ENCODE measurements at places on chromosomes 2 and 18.

DNA sequence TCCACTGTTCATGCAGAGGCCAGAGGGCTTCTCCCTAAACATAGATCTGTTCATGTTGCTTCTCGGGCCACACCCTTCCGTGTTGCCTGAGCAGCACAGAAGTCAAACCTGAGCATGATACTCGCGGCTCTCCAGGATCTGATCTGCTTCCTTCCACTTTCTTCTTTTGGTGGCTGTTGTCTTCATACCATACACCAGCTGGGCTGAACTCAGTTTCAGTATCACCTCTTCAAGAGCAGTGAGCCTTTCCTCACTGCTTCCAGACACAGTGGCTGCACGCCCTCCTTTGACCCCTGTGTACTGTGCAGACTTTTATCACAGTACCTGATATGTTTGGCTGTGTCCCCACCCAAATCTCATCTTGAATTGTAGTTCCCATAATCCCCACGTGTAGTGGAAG is 348.9 kb downstream of the NBAS start:
- no peak for DNase-seq

GRCh38 chr2:119085613-119086012 is 72.9 kb downstream of the C1QL2 start:
- DNase-seq, result no peak

DNA sequence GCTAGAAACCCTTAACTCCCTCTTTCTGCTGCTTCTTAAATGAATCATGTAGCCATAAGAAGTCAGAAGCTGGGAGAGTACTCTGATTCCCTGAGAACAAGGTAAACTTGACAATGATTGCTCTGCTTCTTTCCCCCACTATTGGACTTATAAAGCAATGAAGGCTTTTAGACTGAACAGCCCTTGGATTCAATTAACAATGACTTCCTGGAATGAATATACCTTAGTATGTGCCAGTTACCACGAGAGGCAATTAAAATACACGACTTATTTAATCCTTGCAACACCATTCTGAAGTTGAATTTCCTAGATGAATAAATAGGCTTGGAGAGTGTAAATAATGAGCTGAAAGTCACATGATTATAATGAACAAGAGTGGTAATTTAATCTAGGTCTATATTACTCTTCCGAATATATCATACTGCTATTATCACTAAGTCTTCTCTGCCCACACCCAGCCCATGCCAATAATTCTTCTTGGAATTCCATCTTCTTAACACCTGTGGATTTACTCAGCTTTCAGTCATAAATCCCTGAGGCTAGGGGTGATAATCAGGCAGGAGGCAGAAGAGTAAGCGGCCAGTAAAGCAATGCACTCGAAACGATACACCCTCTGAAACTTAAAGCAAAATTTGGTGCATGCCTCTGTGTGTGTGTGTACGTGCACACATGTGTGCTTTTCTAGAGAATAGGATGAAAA is 170.2 kb downstream of the ATAD2B start:
- DNase-seq, result no peak

DNA sequence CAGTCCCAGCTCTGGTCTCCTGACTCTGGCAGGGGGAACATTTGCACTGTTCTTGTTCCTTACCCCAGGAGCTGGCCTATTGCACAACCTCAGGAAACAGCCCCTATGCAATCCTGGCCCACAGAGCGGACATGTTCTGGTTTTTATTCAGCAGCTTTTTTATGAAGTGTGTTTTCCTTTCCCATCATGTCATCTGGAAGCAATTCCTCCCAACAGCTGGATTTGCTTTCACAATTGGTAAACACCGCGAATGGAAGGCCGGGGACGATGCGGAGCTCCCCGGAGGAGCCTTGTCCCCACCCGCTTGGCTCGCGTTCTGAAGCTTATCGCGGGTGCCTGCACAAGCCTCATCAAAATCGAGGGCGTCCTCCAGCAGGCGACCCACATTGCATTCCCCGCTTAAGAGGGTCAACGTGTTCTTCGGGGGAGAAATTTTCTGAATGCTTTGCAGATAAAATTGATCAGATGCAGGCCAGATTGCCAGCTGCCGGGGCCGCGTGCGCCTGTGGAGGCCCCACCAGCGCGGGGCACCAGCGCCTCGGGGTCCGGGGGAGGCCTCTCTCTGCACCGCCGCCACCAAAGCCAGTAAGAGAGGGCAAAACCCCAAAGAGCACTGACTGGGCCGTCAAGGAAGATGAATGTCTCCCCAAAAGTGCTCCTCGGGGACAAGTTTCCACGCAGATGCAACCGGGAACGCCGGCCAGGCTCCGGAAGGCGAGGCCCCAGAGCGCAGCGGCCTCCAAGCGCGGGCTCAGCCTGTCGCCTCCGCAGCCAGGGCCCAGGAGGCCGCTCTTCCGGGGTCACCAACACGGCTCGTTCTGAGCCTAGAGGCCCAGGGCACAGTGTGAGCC is 60.3 kb upstream of the SP3 start:
- no peak for DNase-seq

DNA sequence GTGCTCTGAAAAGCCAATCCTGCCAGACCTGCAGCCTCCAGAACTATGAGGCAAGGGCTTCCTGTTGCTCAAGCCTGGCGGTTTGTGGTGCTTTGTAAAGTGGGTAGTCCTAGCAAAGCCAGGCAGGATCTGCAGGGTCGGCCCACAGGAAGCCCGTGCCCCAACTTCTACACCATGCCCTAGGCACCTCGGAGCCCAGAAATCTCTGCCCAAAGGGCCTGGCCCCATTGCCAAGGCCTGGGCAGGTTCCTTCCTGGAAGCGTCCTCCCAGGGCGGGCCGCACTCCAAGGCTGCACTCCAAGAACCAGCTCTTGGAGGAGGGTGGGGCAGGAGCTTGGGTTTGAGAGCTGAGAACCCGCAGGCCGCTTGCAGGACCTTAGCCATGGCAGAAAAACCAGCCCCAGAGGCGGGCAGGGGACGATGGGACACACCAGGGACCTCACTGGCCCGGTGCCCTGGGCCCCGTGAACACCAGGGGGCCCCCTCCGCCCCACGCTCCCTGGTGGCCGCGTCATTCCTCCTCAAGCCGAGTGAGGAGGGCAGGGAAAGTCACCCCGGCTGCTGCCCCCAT is 37.2 kb upstream of the ID2 start:
- DNase-seq, result no peak

DNA sequence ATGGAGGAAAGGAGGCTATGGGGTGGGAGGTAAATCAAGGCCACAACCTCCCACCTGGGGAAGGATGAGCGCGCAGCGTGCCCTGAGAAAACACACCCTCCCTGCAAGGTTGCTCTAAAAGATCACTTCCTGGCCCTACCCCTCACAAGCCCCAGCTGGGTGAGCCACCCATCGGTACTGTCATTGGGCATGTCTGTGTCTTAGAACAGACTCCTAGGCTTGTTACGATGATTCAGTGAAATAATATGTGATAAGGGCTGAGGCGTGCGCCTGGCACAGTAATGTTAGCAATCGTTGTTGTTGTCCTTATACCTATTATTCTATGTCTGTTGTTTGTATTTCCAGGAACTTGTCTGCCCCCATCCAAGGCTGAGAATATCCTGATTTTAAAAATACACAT is 175.1 kb downstream of the ZFP36L2 start:
- DNase-seq, result peak; percentile 20

Measured in stimulated activated CD4-positive, alpha-beta T cell treated with anti-CD3 and anti-CD28 coated beads, Interleukin-15, amount 100 ng/mL, for 24 hours (primary cell).